ENCODE measurements at places on chromosomes 11 and 22. TPM values are rescaled to one million over a fixed set of nuclear protein-coding genes. Genes with fewer than 3 reads are reported as not detected.
A peak's percentile ranks its signal among the peaks of the same experiment; 100 is the strongest.

Gene ZNF214
- total RNA-seq = 1.9 TPM

Gene ACO2
- total RNA-seq = 107 TPM

Gene IFITM2
- 12.5 TPM for total RNA-seq

Gene MUS81
- 46.8 TPM for total RNA-seq

Gene CRYBB1
- not detected for total RNA-seq

- no peak for DNase-seq
Observed at GRCh38 chr22:28629420-28630176, 50.0 kb downstream of the TTC28 start.

DNA sequence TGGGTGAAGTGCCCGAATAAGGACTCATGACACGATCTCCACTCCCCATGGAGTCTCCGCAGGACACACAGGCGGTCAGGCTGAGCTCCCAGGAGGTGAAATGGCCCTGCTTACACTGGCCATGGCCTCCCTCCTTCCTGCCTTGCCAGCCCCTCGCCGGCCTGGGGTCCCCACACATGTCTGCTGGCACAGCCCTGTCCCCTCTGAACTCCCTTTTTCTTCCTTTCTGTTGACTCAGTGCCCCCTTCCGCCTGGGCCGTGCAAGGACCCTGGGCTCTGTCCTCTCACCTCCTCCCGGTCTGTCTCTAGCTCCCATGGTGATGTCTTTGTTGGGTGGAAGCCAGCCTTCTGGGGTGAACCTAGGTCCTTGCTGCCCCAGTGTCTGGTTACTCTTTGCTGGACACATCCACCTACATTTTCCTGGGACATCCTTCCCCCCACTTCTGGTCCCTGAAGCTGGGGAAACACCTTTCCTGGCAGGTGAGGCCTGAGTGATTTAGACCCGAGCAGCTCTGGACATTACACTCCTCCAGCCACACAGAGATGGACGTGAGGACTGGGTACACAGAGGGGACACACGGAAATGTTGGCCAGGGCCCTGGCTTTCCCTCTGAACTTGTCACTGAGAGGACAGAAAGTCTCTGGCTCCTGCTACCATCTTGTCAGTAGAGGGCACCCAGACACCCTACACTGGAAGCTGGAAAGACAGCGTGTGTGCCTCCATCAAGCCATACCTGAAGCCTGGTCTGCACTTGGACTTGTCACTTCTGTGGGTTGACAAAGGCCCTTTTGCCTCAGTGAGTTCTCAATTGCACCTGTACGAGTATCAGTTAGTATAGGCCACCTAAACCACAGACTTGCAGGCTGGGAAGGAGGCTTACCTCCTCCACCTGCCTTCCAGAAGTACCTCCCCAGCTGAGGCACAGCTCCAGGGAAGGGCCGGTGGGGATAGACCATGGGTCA lies 864.3 kb downstream of the TBC1D22A start:
- DNase-seq = no peak

DNA sequence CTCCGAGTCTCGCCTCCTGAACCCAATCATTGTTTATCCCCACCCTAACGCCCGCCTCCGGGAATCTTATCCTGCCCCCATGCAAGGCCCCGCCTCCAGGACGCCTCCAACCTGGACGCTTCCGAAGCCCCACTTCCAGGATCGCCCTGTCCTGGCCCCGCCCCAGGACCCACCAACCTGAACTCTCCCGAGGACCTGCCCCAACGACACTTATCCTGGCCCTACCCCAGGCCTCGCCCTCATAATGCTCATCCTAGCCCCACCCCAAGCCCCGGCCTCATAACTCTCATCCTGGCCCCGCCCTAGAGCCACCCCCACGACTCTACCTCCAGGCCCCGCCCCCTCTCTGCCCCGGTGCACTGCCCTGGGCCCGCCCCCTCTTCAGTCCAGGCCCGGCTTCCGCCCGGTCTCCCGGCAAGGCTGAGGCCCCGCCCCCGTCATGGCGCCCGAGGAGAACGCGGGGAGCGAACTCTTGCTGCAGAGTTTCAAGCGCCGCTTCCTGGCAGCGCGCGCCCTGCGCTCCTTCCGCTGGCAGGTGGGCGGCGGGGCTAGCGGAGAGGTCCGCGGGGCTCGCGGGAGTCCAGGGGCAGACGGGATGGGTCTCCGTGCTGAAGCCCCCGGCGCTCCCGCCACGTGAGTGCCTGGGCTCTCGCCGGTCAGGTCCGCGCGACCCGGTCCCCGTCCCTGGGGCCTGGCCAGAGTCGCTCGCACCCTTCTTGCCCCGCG lies 45.7 kb upstream of the DEFB108B start:
- peak; percentile 84 for DNase-seq

DNA sequence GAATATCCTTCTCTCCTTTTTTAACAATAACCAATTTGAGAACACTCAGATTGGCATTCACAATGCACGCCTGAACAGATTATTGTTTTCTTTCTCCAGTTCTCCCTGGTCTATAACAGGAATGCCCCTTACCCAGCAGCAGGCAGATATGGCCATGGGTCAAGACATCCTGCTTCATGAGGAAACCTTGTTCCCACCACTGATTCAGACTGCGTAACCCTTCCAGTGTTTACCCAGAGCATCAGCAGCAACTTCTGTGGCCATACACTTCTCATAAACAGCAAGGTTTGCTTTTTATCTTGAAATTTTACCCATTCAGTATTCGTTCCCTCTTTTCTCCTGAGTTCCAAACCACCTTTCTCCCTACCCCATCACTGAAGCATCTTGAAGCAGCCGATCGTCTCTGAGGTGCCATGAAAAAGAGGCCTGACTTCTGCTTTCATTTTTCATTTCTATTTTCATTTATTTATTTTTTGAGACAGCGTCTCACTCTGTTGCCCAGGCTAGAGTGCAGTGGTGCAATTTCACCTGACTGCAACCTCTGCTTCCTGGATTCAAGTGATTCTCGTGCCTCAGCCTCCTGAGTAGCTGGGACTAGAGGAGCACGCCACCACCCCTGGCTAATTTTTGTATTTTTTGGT lies 9.6 kb downstream of the PTS start:
- no peak for DNase-seq

GRCh38 chr22:36385491-36386350 lies 2.0 kb downstream of the MYH9 start:
- DNase-seq = peak; percentile 66

- no peak for DNase-seq
Observed at GRCh38 chr22:19801340-19802000, 40.9 kb downstream of the TBX1 start.

DNA sequence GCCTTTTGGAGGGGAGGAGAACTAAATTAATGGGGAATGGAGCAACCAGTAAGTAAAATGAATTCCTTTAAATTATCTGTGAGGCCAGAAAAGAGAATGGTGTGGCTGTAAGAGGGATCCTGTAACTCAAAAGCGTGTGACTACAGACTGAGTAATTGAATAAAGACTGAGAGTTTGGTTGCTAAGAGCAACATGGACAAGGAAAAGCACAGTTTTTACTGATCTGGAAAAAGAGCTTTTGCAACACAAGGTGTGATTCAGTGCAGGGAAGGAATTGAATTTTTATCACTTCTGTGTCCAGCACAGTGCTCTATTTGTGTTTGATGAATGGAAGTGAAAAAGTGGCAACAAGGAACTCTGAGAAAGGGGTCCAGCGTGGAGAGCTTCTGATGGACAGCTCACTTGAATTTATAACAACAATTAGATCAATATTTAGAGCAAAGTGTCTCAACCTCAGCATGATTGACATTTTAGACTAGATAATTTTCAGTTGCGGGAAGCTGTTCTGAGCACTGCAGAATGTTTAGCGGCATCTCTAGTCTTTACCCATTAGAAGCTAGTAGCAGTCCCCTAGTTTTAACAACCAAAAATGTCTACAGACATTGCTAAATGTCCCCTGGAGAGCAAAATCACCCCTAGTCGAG lies 202.8 kb upstream of the BDNF start:
- no peak for DNase-seq

- DNase-seq = peak; percentile 28
Observed at GRCh38 chr11:100872951-100873740, 186.1 kb downstream of the ARHGAP42 start.

DNA sequence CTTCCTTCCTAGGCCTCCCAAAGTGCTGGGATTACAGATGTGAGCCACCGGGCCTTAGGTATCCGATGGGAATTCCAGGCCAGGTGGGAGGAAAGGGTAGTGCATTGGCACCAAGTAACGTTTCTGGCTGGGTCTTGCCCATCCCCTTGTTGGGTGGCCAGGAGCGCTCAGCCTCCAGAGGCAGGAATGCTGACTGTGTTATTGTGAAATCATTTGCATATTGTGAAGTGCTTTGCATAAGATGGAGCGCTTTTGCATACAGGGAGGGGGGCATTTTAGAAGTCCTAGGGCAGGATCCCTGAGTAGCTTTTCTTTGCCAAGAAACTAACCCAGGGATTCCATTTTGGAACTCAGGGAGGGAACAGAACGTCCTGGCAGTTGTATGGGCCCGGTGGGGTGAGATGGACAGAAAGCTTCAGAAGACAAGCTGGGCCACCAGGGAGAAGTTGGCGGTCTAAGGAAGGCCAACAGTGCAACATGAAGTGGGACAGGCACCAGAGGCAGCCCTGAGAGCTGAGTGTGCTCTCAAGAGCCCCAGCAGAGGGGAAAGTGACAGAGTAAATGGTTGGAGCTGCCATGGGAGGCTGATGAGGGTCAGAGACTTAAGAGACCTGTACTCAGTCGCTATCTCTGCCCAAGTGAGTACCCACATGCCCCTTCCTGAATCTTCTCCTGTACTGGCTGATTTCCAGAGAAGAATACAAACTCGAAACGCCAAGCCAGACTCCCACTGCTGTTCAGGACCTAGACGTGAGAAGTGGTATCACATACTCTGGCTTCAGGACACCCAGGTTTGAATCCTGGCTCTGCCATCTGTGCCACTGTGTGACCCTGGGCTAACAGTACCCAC lies 1.3 kb upstream of the SLC39A13 start:
- no peak for DNase-seq

GRCh38 chr11:21307874-21308273 lies 638.5 kb downstream of the NELL1 start:
- DNase-seq = no peak

DNA sequence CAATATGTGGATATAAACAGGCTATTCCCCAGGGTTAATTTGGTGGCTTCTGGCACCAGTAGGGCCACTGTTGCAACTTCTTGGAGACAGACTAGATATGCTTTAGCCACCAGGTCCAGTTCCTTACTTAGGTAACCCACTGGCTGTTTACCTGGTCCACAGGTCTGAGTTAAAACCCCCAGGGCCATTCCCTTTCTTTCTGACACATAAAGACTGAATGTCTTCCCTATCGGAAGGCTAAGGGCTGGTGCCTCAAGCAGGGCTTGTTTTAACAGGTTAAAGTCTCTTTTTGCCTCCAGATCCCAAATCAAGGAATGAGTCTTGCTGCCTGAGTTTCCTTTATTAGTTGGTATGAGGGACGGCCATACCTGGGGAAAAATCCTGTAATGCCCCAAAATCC lies 1052.7 kb upstream of the CNTN5 start:
- no peak for DNase-seq

DNA sequence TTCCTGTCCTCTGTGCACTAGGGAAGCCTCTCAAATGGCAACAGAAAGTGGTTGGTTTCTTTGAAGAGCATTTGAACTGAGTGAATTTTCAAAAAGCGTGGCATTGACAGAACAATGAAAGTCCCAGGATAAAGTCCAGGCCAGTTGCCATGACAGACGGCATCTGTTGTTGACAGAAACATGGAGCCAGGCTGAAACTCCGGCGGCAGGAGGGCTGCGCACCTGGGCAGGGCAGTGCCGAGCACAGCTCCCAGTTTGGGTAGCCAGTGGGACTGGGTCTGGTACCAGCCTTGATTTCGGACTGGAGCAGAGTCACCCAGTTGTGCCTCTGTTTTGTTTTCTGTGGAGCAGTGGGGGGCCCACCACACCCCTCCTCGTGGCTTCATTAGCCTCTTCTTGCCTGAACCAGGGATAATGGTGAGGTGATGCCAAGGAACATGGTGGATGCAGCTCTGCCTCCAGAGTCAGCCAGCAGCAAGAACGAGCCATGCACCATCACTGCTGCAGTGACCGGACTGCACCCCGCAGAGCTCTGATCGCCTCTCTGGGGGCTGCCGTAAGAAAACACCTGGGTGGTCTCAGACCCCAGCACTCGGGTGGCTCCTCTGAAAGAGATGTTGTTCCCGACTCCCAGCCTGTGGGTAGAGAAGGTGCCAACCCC lies 9.8 kb upstream of the SEPTIN5 start:
- no peak for DNase-seq
